Stimulated activated CD8-positive, alpha-beta memory T cell treated with anti-CD3 and anti-CD28 coated beads, Interleukin-15, amount 100 ng/mL, for 1 hour (primary cell): ENCODE measurements at places on chromosomes 6 and 20.
A peak's percentile ranks its signal among the peaks of the same experiment; 100 is the strongest.

DNA sequence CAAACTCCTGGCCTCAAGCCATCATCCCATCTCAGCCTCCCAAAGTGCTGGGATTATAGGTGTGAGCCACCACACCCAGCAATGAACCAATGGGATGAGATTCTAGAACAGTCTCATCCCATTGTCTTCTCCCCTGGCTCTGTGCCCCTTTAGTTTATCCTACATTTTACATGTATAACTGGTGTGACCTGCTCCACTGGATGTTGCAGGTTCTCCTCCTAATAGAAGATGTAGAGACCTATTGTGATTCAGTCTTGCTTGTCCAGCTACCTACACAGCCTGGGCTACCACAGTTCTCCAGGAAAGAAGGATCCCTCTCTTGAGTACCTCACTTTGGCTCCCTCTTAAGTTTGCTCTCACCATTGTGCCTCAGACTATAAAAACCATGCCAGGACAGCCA, 2.0 kb upstream of the FKBPL start:
- DNase-seq = no peak

GRCh38 chr6:148128014-148128730, 214.5 kb upstream of the SASH1 start:
- DNase-seq = no peak

- DNase-seq = no peak
Measured at GRCh38 chr20:62878244-62879038, 16.8 kb upstream of the TCFL5 start.

DNA sequence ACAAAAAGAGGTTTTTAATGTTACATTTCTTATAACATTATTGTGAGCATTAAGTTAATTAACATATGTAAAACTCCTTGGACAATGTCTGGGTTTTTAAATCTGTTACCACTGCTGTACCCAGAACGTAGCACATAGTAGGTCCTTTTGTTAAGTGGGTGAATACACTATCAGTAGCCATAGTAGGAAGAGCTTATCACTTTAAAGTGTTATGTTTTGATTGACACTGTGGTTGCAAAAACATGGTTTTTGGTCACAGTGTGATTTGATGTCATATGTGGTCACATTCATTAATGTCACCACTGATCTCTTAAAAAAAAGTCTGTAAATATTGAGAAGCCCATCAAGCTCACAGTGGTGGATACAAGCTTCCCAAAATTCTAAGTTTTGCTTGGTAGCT, 160.7 kb downstream of the PLCB1 start:
- DNase-seq = no peak

- no peak for DNase-seq
Measured at GRCh38 chr6:136562211-136562610, 12.0 kb upstream of the MAP7 start.

GRCh38 chr6:41284726-41285125, 1.8 kb downstream of the TREM1 start:
- no peak for DNase-seq

GRCh38 chr6:43376551-43376981, 7.1 kb upstream of the ZNF318 start:
- no peak for DNase-seq

GRCh38 chr6:138943089-138943625, 44.9 kb downstream of the REPS1 start:
- no peak for DNase-seq

GRCh38 chr20:6614836-6615235, 152.7 kb upstream of the BMP2 start:
- DNase-seq = no peak

- DNase-seq = no peak
Measured at GRCh38 chr6:37483252-37483901, 16.3 kb downstream of the CCDC167 start.

DNA sequence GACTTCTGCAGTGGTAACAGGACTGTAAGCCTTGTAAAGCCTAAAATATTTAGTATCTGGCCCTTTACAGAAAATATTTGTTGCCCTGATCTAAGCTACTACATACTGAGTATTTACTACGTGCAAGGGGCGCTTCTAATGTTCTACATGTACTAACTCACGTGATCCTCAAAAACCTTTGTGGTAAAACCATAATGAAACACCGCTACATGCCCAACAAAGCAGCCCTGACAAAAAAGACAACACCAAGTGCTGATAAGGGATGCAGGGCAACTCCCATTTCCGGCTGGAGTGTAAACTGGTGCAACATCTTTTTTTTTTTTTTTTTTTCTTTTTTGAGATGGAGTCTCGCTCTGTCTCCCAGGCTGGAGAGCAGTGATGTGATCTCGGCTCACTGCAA, 85.0 kb downstream of the SULF2 start:
- no peak for DNase-seq

DNA sequence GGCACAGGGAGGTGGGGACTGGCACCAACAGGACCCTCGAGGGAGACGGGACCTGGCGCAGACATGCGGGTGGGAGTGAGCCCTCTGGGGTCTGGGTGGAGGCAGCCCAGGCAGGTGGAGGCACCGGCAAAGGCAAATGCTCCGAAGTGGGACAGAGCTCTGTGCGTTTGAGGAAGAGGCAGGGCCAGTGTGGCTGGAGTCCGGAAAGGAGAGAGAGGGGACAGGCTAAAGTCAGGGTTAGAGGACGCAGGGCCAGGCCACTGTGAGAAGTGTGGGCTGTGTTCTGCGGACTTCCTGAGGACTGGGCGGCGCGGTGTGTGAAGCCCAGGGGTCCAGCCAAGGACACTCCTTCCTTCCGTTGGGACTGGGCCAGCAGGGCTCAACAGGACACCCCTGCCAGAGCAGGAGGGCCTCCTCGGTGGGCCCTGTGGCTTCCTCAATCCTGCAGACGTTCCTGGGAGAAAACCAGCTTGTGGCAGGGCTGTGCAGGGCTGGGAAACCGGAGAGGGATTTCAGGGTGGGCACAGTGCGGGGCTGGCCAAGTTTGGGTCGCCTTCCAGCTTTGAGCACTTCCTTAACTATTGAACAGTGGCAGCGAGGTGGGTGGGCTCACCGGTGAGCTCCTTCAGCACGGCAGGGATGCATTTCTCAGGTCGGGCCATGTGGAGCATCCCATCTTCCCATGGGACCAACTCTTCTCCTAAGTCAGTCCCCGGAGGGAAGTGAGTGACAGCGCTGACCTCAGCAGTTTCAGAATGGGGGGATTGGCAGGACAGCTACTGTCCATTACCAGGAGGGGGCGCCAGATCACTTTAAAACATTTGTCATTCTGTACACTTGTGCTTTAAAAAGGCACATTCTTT, 22.5 kb downstream of the MOCS3 start:
- peak; percentile 45 for DNase-seq

DNA sequence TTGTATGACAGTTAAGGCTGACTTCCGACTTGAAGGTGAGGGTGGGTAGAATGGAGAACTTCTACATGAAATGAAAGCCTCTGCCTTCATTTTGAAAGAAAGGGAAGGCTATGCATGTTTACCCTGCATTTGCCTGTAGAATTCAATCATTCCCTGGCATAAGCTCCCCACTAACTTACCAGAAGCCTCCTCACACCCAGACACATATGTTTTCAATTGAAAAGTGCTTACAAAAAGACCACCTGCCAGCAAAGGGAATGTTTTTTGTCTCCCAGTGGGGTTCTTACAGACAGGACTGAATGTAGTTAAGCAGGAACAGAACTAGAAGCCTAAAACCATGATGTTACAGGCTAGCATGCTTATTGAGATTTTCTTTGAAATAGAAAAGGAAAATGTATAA, 392.1 kb upstream of the HSF2 start:
- no peak for DNase-seq

GRCh38 chr20:23200914-23201313, 114.8 kb upstream of the CD93 start:
- no peak for DNase-seq

DNA sequence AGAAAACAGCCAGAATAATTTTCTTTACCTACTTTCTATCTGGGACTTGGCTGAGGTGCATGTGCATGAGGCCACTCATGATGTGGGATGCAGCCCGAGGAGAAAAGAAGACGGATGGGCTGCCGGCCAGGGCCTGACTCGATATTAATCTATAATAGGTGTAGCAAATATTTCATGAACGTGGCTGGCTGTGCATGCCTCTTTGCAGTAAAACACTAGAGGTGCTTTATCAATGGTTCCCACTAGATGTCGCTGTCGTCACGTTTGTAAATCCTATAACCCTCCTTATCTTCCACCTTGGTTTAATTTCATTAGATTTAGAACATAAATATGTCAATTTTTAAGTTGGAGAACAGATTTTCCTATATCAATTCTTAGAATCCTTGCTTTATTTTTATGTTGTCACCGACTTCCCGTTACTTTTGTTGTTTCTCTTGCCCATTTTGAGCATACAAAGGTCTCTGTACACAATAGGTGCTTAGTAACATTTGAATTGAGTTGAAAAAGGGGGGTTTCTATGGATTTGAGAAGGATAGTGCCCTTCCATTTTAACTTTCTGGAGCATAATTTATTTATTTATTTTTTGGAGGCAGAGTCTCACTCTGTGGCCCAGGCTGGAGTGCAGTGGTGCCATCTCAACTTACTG, 19.6 kb upstream of the FERMT1 start:
- peak; percentile 20 for DNase-seq
